ENCODE measurements at places on chromosomes 4 and X.

- no peak for DNase-seq
Observed at GRCh38 chrX:150060406-150060805, 122.1 kb upstream of the EOLA2 start.

DNA sequence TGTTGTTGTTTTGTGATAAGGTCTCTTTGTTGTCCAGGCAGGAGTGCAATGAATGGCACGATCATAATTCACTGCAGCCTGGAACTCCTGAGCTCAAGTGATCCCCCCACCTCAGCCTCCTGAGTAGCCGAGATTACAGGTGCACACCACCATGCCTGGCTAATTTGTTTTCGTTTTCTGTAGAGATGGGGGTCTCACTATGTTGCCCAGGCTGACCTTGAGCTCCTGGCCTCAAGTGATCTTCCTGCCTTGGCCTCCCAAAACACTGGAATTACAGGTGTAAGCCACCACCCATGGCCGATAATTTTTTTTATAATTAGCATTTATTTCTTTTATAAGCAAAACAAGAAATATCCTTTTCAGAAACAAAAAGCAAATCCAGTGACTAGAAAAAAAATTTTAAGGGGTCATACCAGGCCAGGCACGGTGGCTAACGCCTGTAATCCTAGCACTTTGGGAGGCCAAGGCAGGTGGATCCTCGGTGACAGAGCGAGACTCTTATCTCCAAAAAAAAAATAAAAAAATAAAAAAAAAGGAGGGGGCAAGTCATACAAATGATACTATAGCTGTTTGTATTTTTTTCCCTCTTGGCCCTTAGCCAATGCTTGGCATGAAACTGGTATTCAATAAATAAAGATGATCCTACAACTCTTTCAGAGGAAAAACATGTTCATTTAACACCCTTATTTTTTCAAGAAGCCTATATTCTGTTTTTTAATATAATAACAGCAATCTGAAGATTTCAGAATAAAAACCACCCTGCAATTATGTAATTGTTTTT lies 3.4 kb downstream of the PLAC8 start:
- DNase-seq, result no peak

- DNase-seq, result no peak
Observed at GRCh38 chrX:15416133-15416993, 32.1 kb upstream of the VEGFD start.

GRCh38 chrX:99078301-99078700 lies 1331.8 kb downstream of the PCDH19 start:
- no peak for DNase-seq

DNA sequence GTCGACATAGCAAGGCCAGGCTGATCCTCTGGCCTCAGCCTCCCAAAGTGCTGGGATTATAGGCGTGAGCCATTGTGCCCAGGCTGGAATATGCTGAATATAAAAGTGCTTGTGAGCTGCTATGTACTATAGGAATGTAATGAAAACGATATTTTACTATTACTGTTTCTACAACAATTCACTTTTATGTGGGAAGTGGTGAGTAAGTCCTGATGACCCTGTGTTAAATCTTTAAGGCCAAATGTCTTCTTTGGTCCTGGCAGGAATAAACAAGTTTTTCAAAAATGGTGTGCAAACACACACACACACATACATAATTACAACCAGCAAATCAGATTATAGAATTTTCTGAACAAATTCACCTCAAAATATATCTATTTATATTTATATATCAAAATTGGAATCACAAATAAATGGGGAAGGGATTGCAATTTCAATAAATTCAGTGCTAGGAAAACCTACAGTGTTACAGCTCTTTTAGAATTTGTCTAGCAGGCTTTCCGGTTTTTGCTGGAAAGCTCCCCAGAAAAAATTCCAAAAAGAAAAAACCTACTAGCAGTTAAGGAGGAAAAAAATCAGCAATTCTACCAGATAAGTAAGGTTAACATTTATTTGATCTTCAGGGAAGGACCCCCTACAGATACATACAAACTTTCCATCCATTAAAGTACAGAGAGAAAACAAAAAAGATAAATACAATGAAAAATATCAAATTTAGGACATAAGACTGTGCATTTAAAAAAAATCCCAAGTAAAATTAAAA lies 17.9 kb downstream of the SMIM14 start:
- no peak for DNase-seq

DNA sequence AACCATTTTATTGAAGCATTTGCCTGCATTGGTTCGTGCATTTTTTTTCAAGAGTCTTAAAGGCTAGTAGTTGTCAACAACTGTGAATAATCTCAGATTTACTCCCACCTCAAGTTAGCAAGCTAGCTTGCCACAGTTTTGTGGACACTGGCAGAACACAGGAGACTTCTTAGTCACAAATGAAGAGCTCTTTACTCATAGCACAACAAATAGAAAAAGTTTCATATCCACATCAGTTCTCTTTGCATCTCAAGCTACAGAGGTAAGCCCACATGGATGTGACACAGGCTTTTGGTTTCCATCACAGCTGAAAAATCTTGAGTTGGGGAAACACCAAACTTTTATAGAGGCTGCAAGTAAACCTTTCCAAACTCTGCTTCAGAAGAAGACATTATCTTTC lies 2315.7 kb upstream of the TENM3 start:
- no peak for DNase-seq

- no peak for DNase-seq
Observed at GRCh38 chrX:103663981-103664762, 22.3 kb downstream of the MORF4L2 start.

DNA sequence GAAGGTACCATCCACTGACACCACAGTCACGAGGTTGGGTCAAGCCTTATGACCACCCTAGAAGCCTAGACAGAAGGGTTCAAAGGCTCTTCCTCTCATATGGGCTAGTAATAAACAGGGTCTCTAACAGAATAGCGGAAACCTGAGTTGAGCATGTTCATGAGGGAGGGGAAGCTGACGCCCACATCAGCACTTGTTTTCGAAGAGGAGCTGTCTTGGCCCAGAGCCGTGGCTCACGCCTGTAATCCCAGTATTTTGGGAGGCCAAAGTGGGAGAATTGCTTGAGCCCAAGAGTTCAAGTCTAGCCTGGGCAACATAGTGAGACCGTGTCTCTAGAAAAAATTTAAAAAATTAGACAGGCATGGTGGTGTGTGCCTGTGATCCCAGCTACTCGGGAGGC lies 21.5 kb upstream of the TMSB4X start:
- no peak for DNase-seq

DNA sequence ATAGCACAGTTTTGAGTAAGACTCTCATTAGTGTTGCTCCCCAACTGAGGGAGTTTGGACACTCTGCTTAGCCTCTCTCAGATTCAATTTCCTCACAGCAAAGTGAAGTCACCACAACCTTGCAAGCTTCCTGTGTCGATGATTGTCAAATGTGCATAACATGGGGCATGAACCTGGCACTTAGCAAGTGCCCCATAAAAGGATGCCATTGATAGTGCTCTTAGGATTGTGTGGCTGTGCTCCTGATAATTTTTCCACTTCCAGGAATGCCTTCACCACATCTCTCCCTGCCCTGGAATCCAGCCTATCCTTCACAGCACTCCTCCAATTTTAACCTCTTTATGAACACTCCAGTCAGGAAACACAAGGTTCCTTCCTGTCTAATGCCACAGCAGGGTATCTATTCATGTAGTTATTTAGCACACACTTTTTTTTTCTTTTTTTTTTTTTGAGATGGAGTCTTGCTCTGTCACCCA lies 309.4 kb downstream of the PPP3CA start:
- DNase-seq, result peak; percentile 10

DNA sequence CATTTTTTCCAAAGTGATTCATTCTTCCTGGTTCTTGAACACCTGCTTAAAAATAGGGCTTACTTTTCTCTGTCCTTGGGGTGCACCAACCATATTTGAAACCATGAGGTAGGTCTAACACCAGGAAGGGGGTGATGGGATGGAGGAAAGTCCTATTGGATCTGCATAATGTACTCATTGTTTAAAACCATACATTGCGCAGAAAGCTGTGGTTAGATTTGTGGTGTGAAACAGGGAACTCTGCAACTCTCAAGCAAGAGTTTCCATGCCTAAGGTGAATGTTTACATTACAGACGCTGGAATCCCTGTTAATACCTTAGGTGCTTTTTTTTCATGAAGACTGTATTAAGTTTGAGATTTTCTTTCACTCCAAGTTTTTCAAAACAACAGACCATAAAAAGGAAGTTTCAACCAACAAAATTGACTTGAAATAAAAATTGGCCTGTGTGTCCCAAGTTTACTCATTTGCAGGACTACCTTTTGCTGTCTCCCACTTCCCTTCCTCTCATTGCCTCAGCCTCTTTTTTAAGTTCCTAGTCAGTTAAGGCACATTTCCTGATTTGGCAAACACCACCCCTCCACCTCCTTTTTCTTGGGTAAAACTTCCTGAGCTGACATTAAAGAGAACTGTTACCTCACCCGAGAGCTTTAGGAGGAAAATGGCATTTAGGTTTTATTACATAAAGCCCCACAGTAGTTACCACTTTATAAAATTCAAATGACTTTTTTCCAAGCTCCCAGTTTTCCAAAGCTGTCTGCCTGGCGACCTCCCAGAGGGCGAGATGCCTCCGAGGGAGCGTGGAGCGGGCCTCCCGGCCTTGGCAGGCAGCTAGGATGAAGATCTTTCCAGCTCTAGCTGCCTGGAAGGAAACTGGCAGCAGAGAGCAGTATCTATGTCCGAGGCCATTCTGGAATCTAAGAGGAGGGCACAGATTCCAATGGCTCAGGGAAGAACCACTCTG lies 47.9 kb upstream of the RBPJ start:
- no peak for DNase-seq

DNA sequence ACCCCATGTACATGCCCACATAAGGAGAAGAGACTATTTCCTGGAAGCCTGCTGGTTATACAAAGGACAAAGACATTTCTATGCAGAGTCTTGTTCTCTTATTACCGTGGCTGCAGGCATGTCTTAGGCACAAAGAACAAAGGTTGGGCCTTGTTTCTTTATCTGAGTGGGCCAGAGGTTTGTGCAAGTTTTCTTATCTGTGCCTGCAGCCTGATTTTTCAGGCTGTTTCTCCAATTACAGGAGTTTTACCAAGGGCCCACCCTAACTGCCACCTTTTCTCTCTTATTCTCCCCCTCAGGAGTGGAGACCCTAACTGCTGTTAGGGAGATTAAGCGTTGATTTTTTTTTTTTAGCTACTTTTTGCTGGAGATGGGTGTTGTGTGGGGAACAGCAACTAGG lies 3.5 kb downstream of the TENT5D start:
- no peak for DNase-seq

GRCh38 chr4:98627531-98628257 lies 30.7 kb downstream of the TSPAN5 start:
- DNase-seq, result no peak

GRCh38 chr4:158858410-158859199 lies 89.8 kb downstream of the FNIP2 start:
- DNase-seq, result no peak

DNA sequence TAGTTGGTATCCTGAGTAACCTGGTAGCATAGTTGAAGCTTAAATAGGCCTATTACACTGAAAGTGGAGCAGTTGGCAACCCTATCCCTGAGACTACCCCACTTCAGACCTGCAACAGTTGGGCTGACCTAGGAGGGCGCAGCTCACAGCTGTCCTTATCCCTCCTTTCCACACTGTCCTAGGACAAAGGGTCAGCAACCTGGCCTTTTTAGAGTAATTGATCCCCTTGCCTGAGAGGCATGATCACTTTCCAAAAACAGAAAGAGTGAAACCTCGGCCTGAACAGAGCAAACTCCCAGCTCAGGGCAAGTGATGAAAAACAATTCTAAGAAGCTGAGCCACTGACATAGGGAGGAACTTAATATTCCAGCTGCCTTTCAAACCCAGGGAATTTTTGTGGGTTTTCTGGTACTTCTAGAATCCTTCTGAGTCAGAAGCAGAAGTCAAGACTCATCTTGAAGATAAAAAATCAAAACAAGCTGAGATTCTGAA lies 94.9 kb upstream of the MYOZ2 start:
- no peak for DNase-seq
